ENCODE measurements at places on chromosomes 1 and 21.

GRCh38 chr1:185759061-185759460, 24.9 kb downstream of the HMCN1 start:
- no peak for DNase-seq

GRCh38 chr1:158163000-158163947, 17.4 kb upstream of the CD1D start:
- DNase-seq: no peak

GRCh38 chr1:62487956-62488355, 51.1 kb downstream of the USP1 start:
- DNase-seq: no peak

DNA sequence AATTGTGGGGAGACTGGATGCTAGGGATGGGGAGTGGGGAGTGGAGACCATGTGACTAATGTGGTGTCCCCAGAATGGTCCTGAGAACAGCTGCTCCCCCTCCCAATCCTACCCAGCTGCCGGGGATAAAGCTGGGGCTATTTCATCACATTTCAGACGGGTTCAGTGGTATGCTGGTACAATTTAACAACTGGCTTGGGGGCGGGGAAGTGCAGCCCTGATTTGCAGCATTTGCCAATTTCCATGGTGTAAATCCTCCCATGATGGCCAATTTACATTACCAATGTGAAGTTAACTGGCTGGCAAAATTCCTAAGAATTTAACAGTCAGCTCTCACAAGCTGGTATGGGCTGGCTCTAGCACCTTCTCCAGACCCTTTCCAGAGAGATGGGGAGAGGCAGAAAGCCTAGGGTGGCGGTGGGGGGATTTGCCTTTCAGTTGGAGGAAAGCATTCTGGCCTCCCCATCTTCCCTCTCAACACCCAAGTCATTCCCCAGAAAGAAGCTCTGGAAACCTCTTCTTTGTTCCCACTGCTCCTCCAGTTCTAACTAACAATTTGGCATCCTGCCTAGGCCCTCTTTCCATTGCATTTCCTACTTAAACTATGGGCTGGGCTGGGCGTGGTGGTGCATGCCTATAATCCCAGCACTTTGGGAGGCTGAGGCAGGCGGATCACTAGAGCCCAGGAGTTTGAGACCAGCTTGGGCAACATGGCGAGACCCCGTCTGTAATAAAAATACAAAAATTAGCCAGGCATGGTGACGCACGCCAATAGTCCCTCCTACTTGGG, 11.3 kb upstream of the ADGRB2 start:
- DNase-seq: no peak

DNA sequence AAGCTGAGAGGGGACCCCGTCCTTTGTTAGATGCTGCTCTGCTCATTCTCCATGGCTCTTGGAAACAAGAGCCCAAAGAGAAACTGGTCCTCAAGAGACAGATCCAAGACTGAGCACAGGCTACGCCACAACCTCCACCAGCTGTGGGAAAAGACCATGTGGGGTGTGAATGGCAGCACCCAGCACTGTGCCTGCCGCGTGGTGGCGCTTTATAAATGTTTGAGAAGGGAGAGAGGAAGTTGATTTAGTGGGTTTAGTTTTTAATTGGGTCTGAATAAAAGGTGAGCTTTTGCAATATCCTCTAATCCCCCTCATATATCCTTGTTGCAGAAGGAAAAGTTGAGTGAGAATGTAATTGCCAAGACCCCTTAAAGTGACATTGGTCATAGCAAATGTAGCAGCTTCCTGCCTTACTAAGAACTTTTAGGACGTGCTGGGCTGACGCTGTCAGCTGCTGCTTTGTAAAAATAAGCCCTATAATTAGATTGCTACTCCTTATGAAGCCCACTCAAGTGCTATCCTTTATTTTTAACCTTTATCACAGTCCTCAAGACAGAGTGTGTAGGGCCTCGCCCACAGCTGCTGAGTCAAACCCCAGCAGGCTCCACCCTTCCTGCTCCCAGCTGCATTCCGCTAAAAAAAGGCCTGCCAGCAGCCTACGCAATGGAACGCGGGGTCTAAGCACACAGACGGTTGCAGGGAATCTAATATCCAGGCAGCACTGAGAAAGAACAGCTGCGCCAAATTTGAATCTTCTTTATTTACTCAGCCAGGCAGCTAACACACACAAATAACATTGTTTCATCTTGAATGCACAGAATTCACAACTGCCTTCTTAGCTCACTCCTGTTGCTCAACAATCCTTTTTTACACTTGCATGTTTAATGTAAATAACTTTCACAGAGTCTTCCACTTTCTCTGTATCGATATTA, 47.4 kb upstream of the PRDX6 start:
- peak; percentile 68 for DNase-seq

Data from stimulated activated CD4-positive, alpha-beta T cell treated with anti-CD3 and anti-CD28 coated beads, Interleukin-4, amount 100 ng/mL, for 24 hours (primary cell).